ELF-1 (cell line): ENCODE measurements at places on chromosomes 11 and 22.

DNA sequence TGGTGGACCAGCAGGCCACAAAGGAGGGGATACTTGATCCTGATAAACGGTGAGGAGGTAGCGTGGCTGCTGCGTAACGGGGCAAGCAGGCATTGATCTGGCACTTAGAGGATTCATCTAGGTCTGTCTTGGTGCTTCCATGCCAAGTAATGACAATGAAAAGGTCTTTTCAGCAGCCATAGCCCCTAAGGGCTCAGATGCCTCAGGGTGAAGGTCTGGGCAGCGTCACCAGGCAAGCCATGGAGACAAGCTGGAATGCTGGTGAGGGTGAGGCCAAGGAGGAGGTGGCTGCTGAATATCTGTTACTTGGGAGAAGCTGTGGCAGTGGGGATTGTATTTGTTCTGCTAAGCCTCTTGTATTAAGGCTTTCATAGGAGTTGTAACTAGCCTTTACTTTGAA, 4.8 kb upstream of the CHKB start:
- DNase-seq = peak; percentile 59

GRCh38 chr11:87252869-87253268, 215.1 kb downstream of the TMEM135 start:
- no peak for DNase-seq

DNA sequence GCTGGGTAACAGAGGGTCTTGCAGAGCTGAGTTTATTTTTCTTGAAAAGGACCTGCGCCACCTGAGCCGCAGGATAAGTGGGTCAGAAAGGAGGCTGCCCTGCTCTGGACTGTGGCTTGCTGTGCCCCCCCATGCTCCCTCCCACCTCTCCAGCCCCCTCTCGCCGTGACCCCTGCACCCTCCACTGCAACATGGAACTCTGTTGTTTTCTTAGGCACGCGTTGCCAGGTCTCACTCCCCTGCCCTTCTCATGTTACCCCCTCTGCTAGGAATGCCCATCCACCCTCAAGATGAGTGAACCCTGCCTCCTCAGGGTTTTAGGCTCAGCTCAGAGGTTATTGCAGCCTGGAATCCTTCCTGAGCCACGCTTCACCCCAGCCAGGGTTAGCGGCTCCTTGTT, 10.8 kb downstream of the ETS1 start:
- no peak for DNase-seq

DNA sequence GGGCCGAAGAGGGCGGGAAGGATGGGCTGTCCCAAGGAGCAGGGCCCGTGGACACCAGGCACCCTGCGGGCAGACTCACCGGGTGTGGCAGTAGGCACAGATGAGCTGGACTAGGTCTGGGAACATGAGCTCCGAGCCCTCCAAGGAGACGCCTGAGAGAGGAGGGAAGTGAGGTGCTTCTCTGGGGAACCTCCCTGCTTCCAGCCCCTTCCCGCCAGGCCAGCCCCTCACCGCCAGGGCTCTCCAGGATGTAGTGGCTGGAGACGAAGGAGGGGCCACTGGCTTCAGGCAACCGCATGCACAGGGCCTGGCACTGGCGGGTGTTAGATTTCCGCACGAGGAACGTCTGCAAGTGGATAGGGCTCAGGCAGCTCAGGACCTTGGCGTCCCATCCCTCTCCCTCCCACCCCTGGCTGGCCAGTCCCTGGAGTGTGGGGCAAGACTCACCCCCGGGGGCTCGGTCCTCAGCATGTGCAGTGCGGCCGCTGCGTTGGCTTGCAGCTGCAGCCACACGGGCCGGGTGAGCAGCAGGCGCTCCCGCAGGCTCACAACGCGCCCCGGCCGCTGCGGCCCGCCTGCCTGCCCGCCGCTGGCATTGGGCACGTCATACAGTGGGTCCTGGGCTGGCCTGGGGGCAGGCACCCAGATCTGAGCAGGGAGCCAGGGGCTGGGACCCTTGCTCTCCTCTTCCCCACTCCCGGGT, 552 bp downstream of the RIN1 start:
- peak; percentile 56 for DNase-seq

DNA sequence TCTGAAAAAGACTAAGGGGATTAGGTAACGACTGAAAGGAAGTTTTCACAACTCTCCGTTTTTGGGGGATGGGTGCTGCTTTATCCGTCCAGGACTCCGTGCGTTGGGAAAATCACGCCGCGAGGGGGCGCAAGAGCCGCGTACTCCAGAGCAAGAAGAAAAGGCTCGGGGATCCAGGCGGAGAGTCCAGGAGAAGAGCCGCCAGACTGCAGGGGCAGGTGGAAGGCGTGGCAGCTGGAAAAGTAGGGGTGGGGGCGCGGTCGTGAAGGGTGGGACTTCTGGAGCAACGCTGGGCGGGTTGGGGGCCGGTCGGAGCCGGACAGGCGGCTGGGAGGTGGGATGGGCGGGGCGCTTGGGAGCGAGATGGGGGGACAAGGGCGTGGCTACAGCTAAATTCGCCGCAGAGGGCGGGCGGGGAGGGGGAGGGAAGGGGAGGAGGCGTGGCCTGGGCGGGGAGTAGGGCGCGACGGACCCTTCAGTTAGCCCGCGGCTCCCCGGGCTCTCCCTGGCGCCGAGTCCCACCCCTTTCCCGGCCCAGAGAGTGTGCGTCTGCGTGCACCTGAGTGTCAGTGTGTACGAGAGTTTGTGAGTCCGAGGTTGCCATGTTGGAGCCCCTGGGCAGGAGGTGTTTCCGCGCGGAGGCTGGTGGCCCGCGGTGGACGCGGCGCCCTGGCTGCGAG, 613 bp upstream of the ARHGEF17 start:
- peak; percentile 98 for DNase-seq

- no peak for DNase-seq
Observed at GRCh38 chr11:82038154-82038553, 695.5 kb downstream of the FAM181B start.

DNA sequence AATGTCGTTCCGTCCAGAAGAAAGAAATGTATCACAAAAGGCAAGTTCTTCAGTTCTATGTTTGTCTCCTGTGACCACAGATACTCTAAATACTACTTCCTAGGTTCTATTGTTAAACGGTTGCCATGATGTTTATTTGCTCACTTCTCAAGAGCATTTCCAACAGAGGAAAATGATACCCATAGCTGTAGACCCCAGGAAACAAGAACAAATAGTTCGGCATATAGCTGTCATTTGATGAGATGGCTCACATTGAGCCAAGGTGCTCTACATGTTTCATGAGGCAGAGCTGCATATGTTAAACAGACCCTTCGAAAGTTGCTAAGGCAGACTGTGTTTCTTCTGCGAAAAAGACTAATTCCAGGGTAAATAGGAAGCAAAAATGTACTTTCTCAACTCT, 15.4 kb upstream of the ANGPTL5 start:
- no peak for DNase-seq

- DNase-seq = no peak
Observed at GRCh38 chr11:65395961-65396530, 9.6 kb downstream of the FRMD8 start.

GRCh38 chr11:35785287-35786167, 123.0 kb downstream of the TRIM44 start:
- no peak for DNase-seq

DNA sequence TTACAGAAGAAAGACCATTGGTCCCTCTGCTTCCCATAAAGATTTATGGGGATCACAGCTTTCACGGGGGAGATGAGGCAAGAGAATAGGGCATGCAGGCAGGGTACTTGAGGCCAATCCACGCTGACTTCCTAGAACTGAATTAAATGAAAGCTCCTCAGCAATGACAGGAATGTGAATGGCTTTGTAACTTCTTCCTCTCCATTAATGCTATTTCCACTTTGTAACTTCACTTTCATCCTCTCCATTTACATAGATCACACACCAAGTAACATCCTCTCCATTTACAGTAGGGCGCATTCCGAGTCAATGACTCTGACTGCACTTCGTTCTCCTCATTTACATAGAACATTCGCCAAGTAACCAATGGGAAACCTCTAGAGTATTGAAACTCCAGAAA, 89.8 kb downstream of the PIWIL4 start:
- no peak for DNase-seq

DNA sequence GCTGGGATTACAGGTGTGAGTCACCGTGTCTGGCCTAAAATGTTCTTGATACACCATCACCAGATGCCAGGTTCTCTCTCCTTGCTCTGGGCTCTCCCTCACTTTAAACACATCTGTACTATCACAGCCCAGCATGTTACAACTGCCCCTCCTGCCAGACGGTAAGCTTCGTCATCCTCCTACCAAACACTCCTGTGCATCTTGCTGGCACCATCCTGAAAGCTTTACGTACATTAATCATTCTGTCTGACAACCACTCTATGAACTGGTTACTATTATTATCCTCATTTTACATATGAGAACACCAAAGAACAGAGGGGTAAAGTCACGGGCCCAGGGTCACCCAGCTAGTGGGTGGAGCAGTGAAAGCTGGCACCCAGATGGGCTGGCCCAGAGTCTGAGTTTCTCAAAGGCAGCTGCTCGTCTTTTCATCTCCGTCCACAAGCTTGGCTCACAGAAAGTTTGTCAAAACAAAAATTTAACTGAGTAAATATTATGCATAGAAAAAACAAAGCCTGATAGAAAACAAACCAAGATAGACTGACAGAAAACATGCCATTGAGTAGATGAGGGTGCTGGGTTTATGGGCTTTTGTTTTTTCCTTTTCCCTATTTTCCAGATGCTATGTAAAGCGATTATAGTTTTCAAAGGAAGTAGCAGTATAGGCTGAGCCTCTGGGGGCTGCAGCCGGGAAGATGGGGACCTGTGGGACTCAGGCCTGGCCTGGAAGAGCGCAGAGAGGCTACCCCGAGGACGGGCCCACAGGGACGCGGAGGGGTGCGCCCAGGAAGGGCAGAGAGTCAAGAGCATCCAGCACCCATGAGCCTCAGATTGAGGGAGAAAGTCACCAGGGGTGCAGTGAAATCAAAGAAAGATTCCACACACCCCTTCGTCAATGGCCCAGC, 9.5 kb downstream of the PLA2G6 start:
- DNase-seq = no peak

GRCh38 chr11:68009391-68010089, 587 bp upstream of the ALDH3B1 start:
- no peak for DNase-seq

GRCh38 chr11:92768121-92768840, 201.2 kb upstream of the MTNR1B start:
- DNase-seq = no peak

DNA sequence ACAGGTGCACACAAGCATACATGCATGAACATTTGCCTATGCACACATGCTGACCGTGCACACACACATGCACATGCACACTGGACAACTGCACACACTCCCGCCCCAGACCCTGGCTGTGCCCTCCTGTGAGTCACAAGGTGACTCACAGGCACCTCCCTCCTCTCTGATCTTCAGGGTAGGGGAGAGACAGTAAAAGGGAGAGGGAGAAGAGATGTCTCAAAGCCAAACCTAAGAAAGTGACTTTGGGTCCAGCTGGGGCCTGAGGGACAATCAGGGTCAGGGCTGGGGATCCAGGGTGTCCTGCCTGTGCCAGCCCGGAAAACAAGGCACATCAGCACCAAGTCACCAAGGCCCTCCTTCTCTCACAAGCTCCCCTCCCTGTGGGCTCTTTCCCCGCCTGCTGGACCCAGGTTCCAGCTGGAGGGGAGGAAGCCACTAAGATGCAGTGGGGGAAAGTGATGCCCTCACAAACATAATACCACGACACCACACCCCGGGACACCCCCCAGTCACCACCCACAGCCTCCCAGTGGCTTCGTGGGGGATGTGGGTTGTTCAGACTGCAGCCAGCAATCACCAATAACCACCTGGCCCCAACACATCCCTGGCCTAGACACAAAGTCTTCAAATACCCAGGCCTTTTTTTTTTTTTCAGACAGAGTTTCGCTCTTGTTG, 39.3 kb downstream of the PDGFB start:
- DNase-seq = no peak

GRCh38 chr22:46464701-46465344, 72.6 kb downstream of the CELSR1 start:
- no peak for DNase-seq

- peak; percentile 85 for DNase-seq
Observed at GRCh38 chr11:120324932-120325810, at the start of gene TLCD5. Gene TLCD5, plus strand, starts transcription at chr11:120325299. Its CDS starts 2,143 bp downstream, at chr11:120327442.

DNA sequence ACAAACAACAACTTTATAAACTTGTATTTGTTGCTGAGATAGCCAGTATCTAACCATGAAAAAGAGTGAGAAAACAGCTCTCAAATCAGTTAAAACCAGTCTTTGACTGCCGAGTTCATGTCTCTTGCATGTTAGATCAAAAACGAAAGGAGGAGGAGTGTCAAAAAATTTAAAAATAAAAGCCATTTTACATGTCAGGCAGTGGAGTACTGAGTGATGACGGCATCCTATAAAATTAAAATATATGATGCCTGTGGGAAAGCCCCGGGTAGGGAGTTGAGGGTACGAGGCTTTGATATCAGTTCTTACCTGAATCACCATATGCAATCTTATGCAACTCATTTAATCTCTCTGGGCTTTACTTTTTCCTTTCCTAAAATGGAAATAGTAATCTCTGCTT, 117.3 kb downstream of the ETS1 start:
- no peak for DNase-seq

DNA sequence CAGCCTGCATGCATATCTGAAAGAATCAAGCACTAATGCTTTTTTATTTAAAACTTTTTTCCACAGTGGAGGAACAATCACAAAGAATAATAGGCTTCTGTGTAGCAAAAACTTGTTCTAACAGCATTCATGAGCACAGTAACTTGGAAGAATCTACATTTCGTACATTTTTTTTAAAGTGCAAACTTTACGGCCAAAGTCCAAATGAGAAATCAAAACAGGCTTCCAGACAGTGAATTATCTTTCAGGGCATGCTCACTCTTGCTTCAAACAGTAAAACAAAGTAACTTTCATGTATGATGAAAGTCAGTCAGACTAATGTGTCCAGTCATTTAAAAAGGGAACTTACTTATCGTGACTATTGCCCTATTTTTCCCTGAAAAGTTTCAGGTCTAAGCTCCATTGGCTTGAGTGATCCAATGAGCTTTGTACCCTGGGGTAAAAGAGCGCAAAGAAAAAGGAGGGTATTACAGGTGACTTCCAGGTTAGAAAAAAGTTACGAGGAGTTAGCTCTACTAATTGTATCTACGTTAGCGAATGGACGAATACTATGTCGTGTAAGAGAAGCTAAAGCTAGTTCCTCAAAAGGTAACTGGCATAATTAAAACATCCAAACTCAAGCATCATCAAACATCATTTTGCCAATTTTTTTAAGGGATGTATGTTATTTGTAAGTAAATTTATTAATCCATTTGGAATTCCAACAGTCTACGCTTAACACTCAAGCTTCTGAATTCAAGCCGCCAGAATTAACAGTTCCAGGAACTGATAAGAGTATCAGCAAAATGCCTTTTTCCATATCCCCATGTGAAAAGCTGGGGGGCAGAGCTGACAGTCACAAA, 1.7 kb downstream of the PICALM start:
- DNase-seq = peak; percentile 17

- no peak for DNase-seq
Observed at GRCh38 chr22:20725987-20726558, 47.8 kb upstream of the SERPIND1 start.

- DNase-seq = no peak
Observed at GRCh38 chr22:49006207-49007012, 821.3 kb downstream of the BRD1 start.

DNA sequence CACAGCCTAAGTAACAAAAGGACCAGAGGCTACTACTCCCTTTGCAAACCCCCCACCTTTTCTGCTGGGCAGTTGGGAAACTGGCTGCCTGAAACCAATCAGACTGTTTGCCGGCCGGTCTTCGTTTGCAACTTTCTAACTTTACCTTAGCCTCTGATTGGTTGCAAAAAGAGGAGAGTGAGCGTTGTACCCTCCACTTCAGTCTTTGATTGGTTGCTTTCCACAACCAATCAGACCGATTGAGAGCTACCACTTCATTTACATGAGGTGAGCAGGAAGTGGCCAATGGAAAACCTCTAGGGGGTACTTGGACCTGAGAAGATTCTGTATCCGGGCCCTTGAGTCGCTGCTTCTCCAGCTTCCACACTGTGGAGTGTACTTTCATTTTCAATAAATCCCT, 18.8 kb upstream of the CLNS1A start:
- peak; percentile 14 for DNase-seq
